ENCODE measurements at places on chromosomes 3 and 15.

DNA sequence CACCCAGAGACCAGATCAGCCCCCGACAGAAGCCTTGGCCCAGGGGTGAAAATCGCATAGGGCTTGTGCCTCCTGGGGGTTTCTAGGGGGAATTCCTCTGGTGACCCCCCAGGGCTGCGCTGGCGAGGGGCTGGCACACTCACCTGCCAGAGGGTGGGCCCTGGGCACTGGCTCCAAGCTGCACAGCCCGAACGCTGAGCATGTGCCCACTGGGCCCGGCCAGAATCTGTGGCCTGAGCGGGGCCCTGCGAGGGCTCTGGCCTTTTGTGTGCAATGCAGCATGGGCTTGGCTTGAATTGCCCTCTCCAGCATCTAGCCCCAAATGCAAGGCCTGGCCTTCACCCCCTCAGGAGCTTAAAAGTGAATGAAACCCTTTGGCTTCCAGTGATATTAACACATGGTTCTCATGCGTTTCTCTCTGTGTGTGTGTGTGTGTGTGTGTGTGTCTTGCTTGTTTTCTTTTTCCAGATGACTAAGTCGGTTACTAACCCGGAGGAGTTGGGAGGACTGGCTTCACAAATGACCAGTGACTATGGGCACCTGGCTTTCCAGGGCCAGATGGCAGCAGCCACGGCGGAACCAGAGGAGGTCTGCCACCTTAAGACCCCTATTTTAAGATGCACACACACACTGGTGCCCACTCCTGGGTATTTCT lies 259.1 kb upstream of the TPM1 start:
- no peak for DNase-seq

DNA sequence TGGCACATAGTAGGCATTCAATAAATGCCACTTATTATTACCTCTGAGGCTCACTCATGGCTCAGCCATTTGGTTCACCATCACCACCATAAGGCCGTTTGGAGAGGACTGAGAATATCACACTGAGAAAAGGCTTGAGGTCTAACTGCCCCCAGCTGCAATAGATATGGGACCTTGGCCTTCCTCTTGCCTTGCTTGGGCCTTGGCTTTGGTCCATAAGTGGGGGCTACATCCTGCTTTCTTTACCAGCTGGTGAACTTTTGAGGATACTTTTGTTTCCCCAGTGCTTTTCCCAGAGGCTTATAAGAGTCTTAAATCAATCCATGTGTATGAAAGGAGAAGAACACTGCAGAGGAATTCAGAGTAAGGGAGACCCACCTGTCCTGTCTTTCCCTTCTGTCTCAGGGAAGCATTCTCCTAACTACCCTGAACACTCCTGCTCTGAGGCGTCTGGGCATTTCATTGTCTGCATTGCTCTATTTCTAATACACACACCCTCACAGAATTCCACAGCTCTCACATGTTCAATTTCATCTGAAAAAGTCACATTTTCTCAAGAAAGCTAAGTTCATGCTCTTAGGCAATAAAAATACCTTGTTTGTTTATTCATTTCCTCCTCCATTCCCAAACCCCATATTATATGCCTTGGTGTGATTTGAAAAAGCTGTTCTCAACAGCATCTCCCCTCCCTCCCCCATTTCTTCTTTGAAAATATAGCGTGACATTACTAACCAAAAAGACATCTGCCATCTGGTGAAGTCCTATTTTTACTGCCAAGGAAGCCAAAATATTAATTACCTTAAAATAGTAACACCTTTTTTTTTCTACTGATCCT lies 22.5 kb upstream of the KCNMB2 start:
- DNase-seq = no peak

DNA sequence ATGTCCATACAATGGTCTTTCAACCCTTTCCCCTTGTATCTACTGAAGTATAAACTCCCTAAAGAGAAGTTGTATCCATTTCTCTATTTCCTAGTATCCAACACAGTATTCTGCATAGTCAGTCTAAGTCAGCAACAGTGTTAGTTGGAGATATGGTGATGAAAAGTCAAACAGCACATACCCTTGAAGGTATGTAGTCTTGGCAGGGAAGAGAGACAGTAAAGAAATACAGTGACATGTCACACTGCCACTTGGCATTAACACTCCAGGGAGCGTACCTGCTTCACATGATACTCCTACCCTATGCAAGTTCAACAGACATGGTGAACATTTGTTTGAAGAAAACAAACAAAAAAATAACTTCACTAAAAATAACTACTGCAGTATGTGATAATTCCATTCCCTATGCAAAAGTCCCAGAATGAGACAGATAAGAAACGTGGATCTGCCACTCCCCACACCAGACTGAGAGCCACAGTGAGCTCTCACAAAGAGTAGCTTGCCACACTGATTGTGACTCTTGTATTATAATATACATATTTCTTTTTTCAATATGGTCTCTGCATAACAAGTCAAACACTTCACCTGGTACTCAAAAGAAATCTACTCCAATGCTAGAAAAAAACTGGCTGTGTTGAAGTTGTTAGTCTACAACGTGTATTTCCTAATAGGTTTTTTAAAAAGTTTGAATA lies 5.9 kb downstream of the PDCD10 start:
- no peak for DNase-seq

GRCh38 chr15:66955001-66955516 lies 110.3 kb upstream of the SMAD3 start:
- no peak for DNase-seq

GRCh38 chr3:139764069-139764905 lies 86.5 kb upstream of the NMNAT3 start:
- DNase-seq = no peak

DNA sequence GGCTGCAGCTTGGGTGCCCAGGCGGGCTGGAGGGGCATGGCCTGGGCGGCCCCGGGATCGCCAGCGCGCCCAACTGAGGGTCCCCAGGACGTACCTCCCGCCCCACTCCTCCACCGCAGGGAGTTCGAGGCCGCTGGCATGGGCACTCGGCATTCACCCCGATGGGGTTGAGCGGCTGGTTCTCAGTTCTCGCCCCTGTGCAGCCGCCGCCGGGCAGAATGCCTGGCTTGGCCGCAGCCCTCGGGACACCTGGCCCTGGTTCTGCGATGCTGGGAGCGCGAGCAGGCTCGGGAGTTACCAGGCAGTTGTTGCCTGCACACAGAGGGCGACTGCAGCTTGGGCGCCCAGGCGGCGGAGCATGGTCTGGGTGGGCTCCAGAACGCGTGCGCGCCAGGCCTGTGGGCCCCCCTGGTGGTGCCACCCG lies 121.4 kb downstream of the LMLN start:
- no peak for DNase-seq

GRCh38 chr3:33597257-33597689 lies 120.8 kb downstream of the CLASP2 start:
- DNase-seq = no peak

- DNase-seq = no peak
Measured at GRCh38 chr3:70749122-70749521, 436.7 kb upstream of the MDFIC2 start.

- no peak for DNase-seq
Measured at GRCh38 chr3:172021859-172022258, 17.5 kb upstream of the FNDC3B start.

DNA sequence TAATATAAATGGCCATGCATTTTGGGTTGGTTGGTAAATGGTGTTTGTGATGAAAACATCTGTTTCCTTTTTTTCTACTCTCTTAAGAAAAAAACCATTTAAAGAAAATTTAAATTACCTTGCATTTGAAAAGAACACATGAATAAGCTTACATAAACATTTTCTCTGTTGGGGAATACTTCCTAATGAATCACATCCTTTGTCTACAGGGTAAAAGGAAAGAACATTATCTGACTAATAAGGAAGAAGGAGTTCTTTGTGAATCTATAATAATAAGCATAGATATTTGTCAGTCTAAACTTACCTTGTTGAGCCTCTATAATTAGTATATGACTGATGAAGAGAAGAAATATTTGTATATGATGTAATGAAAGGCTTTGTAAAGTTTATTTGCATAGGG lies 254.1 kb upstream of the ZNF717 start:
- no peak for DNase-seq

Data from colonic mucosa (tissue), 4 donors.